ENCODE measurements at places on chromosomes 12 and 14.

DNA sequence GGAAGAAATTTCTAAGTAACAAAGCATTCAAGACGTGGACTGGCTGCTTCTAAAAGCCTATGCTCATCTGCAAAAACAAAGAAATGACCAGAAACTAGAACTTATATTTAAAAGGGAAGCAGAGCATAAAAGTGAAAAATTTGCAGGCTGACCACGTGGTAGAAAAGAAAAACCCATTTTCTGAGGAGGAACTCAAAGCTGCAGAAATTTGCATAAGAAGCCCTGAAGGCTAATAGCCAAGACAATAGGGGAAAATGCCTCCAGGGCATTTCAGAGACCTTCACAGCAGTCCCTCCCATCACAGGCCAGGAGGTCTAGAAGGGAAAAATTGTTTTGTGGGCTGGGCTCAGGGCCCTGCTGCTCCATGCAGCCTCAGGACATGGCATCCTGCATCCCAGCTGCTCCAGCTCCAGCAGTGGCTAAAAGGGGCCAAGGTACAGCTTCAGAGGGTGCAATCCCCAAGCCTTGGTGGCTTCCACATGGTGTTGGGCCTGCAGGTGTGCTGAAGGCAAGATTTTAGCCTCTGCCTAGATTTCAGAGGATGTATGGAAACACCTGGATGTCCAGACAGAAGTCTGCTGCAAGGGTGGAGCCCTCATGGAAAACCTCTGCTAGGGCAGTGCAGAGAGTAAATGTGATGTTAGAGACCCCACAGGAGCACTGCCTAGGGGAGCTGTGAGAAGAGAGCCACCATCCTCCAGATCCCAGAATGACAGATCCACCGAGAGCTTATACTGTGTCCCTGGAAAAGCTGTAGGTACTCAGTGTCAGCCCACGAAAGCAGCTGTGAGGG, 55.5 kb downstream of the CHGA start:
- no peak for DNase-seq

DNA sequence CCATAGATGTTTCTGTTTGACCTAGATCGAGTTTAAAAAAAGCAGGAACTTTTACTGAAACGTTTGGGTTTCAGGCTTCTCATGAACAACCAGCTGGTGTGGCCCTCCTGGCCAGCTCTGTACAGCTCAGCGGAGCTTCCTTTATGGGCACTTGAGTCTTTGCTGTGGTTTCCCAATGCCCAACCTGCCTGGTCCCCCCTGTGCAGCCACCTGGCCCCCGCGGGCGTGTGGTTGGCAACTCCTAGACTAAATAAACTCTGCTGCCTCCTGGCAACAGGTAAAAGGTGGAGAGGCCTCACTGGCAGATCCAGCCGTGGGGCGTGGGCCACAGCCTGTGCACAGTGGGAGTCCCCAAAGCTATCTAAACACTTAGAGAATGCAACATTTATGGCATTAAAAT, 38.7 kb downstream of the ADGRD1 start:
- no peak for DNase-seq

GRCh38 chr14:101726295-101726953, 35.1 kb upstream of the PPP2R5C start:
- DNase-seq, result no peak

- no peak for DNase-seq
These were observed 70.6 kb downstream of the SYNE2 start for GRCh38 chr14:63923422-63923752.

DNA sequence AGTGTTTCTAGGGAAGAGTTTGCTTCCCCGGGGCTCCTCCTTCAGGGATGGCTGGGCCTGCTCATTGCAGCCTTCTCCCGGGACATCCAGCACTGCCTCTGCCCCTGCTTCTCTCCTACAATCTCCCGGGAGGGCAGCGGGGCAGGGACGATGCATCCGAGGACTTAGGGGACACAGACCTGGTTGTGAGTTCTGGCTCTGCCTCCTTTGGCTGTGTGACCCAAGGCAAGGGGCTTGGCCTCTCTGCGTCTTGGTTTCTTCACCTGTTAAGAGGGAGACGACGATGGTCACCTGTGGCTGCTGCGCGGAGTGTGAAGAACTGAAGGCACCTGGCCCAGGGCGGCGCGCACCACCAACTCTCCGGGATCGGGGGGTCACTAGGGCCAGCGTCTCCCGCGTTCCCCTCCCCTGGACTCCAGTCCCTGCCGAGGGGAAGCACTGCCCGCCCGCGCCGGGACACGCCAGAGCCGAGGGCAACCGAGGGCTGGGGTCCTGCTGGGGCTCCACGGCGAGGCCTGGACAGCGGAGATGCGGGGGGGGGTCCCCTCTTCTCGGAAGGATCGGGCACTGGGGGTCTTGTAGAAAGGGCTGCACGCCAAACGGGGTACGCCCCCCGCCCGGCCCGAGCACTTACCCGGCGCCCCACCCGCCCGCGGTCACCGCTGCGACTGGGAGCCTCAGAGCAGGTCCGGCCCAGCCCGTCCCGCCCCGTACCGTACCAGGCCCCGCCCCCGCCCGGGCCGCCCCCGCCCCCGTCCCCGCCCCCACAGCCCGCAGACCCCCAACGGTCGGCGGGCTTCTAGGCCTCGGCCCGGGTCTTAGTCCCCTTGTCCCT, at the start of gene HVCN1:
TSS of gene HVCN1 (minus strand) at position 670 of the 835 bp plus-strand sequence. CDS start 5,870 bp downstream, outside the sequence.
- DNase-seq, result no peak

Measured in activated T-cell treated with anti-CD3 and anti-CD28 coated beads, Interleukin-2, amount 50 U/mL, for 1 hour (primary cell).